ENCODE measurements at places on chromosomes 7 and 10. TPM values are rescaled to one million over a fixed set of nuclear protein-coding genes. Genes with fewer than 3 reads are reported as not detected.
A peak's percentile ranks its signal among the peaks of the same experiment; 100 is the strongest.

Gene FFAR4
- total RNA-seq, result 0.07 TPM

Gene CPED1
- total RNA-seq, result 0.44 TPM

Gene DNAH11
- 4.2 TPM for total RNA-seq

GRCh38 chr7:111393011-111393754 is 169.1 kb downstream of the IMMP2L start:
- DNase-seq, result no peak

DNA sequence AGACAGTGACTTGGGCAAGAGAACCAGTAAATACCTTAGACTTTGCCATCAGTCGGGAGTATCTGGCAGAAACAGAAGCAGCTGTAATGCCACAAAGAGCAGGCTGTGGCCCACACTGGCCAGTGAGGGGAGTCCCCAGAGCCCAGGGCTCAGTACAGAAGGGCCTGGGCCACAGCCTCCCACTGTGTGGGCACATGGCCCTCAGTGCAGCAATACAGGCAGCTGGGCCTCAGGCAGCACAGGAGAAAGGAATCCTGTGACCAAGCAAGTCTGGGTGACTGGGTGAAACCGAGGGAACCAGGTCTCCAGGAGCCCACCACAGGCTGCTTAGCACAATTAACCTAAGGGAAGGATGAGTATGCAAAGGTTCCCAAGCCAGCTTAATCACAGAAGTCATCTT is 14.0 kb downstream of the WDR91 start:
- DNase-seq, result no peak

DNA sequence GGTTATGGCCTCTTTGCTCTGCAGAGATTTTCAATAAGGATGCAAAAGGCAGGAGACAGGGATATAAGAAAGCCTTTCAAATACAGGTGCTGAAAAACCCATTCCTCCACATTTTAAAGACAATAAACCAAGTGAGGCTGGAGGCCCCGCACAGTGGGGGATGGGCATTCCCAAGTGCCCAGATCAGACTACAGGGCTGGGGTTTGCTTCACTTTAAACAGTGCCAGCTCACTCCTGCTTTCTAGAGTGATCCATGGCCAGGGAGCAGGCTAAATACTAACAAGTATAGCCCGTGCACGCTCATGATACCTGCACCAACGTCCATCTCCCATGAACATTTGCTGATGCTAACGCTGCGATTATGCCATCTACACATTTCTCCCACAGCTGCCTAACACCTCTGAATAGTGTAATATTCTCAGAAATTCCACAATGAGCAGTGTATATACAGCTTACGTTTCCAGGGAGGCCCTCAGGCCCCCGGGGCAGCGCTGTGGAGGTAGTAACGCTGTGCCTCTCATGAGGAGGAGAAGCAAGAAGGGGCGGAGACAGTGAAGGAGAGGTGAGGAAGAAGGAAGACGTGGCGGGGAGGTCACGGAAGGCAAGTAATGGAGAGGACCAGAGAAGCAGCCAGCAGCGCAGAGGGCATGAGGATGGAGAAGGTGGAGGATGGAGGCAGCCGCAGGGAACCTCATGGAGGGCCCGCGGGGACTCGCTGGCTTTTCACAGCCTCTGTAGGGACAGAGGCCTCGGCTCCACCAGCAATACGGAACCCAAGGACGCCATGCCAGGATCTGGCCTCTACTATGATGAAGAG is 141.7 kb downstream of the USP6NL start:
- peak; percentile 48 for DNase-seq

GRCh38 chr7:124310934-124311390 is 278.1 kb upstream of the TMEM229A start:
- DNase-seq, result no peak

DNA sequence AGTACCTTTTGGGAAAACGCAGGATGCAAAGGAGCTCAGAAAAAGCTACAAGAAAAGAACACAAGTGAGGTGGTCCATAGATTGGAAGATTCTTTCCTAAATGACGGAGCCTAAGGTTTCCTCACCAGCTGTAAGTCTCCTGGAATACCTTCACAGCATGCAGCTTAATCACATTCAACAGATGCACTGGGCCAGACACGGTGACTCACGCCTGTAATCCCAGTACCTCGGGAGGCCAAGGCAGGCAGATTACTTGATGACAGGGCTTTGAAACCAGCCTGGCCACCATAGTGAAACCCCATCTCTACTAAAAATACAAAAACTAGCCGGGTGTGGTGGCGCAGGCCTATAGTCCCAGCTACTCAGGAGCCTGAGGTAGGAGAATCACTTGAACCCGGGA is 228.7 kb downstream of the FRMD4A start:
- DNase-seq, result no peak

DNA sequence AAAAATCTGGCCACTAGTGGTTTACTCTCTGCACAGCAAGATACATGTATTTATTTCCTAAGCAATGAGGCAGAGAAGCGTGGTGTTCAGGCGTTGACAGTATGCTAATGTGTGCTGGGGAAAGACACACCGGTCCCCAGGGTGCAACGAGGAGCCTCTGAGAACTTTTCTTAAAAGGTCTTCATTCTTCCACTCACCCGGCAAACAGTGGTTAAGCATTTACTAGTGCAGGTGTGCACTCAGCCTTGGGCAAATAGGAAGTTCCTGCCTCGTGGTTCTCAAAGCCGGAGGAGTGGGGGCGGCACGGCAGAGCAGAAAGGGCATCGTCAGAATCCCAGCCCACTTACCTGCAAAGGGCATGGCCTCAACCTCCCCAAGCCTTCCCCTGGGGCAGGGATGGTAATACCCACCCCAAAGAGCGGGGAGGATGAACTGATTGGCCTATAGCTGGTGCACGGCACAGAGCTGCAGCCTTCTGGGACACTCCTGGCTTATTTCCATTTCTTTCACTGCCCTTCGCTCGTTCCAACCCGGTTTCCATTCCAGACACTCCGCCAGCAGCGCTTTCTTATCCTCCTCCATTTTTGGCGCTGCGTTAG is 184.3 kb upstream of the CTBP2 start:
- no peak for DNase-seq

DNA sequence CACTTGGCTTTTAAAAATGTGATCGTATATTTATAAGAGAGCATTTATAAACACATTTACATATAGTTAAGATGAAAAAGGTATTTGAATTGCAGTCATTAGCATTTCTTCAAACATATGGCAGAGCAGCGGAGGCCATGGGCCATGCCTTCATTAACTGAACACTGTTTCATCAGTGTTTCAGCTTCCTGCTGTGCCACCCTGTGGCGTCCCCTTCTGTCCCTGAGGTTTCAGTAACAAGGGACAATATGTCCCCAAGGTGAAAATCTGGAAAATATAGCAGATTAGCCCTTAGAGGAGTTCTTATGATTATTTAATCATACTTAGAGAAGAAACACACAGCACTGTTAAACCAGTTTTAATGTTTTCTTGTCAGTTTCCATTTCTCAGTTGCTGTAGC is 577.8 kb downstream of the ETV1 start:
- DNase-seq, result no peak

DNA sequence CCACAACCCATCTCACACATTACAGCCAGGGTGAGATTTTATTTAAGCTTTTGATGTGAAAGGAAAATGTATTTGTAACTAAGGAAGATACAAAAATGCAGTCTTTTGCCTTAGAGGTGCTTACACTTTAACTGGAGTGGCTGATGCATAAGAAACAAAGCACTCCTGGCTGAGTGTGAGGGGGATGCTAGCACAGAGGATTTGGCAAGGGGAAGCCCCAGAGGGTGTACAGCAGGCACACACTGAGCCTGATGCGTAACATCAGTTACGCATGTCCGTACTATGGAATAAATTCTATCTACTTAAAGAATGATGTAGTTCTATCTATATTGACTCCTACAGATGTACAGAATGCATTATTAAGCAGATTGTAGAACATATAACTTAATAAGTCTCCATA is 17.8 kb downstream of the GIMAP8 start:
- DNase-seq, result no peak

DNA sequence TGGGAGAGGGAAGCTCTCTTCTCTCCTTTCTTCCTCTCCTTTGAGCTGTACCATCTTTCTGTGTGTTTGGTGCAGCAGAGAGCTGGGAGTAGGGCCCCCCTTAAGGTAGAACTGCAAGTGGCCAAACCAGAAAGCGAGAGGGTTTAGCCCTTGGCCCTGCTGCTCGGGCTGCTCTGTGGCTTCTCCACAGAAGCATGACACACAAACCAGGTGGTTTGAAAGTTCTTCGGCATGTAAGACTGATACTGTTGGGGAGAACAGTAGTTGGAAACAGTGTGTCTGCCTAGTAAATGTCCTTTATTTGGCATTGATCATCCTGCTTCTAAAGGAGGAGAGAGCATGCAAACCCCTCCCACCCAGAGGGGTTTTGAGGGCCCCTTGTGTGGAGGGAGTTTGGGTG is 277.8 kb downstream of the CELF2 start:
- no peak for DNase-seq

DNA sequence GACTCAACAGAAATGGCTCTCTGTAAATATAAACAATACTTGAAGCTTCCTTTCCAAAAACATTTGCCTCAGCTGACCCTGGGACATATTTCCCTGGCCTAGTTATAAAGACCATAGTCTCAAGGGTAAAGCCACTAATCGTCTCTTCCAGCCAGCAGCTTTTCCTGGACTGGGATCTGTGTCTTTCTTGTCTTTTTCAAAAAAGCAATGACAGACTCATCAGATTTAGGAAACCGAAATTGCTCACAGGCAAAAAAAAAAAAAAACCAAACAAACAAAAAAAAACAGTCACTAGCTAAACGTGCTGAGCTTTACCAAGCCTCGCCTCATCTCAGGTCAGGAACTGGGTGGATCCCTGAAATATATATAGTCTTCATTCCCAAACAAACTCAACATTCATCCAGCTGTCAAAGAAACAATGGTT is 23.5 kb downstream of the STN1 start:
- no peak for DNase-seq

DNA sequence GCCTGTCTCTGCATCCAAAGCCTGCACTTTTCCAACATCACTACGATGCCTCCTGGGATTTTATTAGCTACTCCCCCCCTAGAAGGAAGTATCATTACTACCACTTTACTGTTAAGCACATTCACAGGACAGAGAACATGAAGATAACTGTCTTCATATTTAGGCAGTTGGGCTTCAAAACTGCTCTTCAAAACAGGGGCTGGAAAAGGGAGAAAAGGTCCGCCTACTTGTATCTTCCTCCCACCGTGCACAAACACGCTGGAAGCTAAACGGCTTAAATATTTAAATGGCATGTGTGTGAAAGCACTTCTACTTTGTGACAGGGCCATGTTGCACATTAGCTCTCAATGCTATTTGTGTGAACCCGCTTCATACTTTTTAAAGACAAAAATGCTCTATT is 999 bp downstream of the ITIH5 start:
- DNase-seq, result no peak

DNA sequence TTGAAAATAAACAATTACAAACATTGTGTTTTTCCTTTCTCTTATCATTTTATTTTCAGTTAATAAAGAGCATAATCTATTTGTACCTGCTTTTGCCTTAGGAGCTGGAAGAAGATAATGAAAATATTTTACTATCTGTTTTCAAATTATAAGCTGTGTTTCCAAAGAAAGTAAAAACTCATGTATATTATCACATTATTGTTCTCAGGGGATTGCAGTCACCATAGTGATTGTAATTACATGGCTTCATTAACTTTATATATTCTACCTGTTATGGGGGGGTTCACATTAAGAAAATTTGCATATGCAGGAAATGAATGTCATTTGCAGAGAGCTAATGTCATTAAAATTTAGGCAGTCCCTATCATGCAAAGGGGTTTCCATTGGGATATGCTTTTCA is 542.3 kb downstream of the NXPH1 start:
- DNase-seq, result no peak

DNA sequence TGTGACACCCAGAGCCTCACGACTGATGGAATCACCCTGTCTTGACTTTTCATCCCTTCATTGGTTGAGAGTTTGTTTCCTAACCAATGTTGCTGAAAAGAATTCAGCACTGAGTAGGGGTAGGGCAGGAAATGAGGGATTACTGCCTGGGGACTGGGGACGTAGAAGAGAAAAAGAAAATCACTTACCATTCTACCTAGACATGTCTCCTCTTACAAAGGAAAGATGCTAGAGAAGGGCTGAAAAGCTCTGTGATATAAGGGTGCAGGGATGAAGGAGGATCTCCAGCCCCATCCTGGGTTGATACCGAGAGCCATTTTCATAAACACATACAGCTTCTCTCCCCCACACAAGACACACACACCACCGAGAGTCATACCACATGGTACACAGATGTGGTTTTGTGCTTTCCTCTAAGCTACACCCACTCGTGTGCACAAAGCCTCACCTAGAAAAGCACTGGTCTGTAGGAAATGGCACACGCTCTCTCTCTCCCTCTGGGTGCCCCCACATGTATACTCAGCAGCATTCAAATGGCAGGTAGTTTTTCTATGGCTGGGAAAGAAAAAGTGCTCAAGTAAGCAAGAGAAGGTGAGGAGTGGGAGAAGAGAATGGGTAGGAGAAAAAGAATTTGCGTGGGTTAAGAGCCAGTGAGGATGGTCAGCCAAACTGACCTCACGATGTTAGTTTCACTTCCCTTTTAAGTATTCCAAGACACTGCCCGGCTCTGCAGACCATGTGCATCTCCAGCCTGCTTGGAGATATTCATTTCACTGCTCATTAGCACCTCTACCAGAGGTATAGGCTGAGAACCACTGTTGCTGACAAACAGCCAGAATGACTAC is 85.8 kb downstream of the CALD1 start:
- no peak for DNase-seq

GRCh38 chr10:33655165-33655815 is 320.8 kb upstream of the NRP1 start:
- no peak for DNase-seq

DNA sequence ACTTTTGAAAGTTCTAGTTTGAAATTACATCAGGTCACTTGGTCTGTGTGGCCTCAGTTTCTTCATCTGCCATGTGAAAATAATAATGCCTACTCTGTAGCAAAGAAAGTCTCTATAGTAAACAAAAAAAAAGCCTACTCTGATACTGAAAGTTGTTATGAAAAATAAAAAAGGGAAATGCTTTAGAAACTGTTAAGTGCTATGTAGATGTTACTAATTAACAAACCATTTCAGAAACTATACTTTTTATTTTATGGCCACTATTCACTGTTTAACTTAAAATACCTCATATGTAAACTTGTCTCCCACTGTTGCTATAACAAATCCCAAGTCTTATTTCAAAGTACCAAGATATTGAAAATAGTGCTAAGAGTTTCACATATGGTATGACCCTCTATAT is 50.6 kb downstream of the CFTR start:
- no peak for DNase-seq

DNA sequence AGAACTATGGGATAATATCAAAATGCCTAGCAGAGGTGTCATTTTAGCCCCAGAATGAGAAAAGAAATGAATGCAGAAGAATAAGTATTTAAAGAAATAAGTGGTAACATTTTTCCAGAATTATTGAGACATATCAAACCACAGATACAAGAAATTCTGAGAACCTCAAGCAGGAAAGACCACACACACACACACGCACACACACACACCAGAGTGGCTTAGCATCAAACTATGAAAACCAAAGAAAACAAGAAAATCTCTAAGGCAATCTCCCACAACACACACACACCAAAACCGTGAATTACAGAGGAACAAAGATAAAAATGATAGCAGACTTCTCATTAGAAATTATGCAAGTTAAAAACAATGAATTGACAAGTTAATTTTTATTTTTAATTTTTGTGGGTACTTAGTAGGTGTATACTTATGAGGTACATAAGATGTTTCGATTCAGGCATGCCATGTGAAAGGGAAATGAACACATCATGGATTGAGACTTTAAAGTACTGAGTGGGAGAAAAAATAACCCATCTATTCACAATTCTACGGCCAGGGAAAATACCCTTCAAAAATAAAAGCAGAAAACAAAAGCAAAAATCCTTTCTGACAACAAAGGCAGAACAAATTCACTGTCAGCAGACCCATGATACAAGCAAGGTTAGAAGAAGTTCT is 14.6 kb downstream of the PPIF start:
- no peak for DNase-seq

- no peak for DNase-seq
Observed at GRCh38 chr10:133394801-133395221, 854 bp downstream of the MTG1 start.

All from WTC11 (cell line).